HEK293T (cell line): ENCODE measurements at places on chromosomes 4 and X.

- no peak for DNase-seq
Observed at GRCh38 chr4:183407635-183408464, 36.6 kb upstream of the CDKN2AIP start.

GRCh38 chrX:49912086-49912485, 10.3 kb upstream of the CLCN5 start:
- no peak for DNase-seq

- DNase-seq = no peak
Observed at GRCh38 chr4:86448871-86449270, 89.0 kb upstream of the MAPK10 start.

GRCh38 chrX:123906557-123907316, 46.9 kb downstream of the XIAP start:
- DNase-seq = no peak

DNA sequence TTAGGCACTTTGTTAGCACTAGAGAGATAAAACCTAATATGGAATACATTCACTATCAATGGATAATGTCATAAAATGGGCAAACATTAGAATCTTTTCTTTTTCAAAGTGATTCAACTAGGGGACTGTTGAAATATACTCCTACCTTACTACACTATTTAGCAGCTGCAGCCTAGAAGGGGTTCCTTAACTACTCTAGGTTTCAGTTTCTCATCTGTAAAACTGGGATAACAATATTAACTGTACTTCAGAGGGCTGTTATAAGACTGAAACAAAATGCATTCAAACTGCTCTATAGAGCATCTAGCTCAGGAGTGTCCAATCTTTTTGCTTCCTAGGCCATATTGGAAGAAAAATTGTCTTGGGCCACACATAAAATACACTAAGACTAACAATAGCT, 147.4 kb downstream of the CDS1 start:
- no peak for DNase-seq
